ENCODE measurements at places on chromosomes 3 and 15. TPM values are rescaled to one million over a fixed set of nuclear protein-coding genes. Genes with fewer than 3 reads are reported as not detected.

The IFT57 gene
- 41.5 TPM for total RNA-seq

The EIF2A gene
- 62.1 TPM for total RNA-seq

The SYNPR gene
- total RNA-seq: not detected

The SLCO2A1 gene
- total RNA-seq: 0.02 TPM

The UROC1 gene
- not detected for total RNA-seq

The PODXL2 gene
- 8.0 TPM for total RNA-seq

The SLC12A1 gene
- total RNA-seq: not detected

The TMCO5A gene
- total RNA-seq: not detected

The SLC22A13 gene
- 0.13 TPM for total RNA-seq

The CCDC9B gene
- 20.2 TPM for total RNA-seq

The TPRG1 gene
- total RNA-seq: 0.21 TPM

All from A549 treated with CORT108297 at 1 μM for 4 hours (cell line).